ENCODE measurements at places on chromosomes 1 and 21. TPM values are rescaled to one million over a fixed set of nuclear protein-coding genes. Genes with fewer than 3 reads are reported as not detected.

The C8B gene
- not detected for total RNA-seq

The PRKCZ gene
- 96.8 TPM for total RNA-seq

The ARHGEF19 gene
- 4.7 TPM for total RNA-seq

The SPRR1A gene
- total RNA-seq = not detected

The TMEM52 gene
- 5.3 TPM for total RNA-seq

The CDA gene
- total RNA-seq = not detected

The RGS4 gene
- 1.9 TPM for total RNA-seq

The PTAFR gene
- total RNA-seq = 0.27 TPM

The PLA2G2D gene
- total RNA-seq = not detected

The NRIP1 gene
- 56.4 TPM for total RNA-seq

The CD53 gene
- total RNA-seq = not detected

The ACTRT2 gene
- not detected for total RNA-seq

The ZSWIM5 gene
- 3.3 TPM for total RNA-seq

The PROX1 gene
- total RNA-seq = not detected

The OR2M4 gene
- total RNA-seq = not detected

The OR2T2 gene
- total RNA-seq = not detected

The PTPRU gene
- total RNA-seq = 35.5 TPM

The ILDR2 gene
- 0.86 TPM for total RNA-seq

The GBP7 gene
- not detected for total RNA-seq

The SYCP1 gene
- total RNA-seq = not detected

The CD1C gene
- not detected for total RNA-seq

The RUNX3 gene
- total RNA-seq = not detected

The ZYG11A gene
- total RNA-seq = 8.6 TPM

The LCE3A gene
- not detected for total RNA-seq

The CSMD2 gene
- not detected for total RNA-seq

The HNRNPU gene
- total RNA-seq = 172 TPM

The SPRR2E gene
- not detected for total RNA-seq

The S100A5 gene
- total RNA-seq = 1.5 TPM

The LYSMD1 gene
- 8.9 TPM for total RNA-seq

The PKN2 gene
- total RNA-seq = 26.5 TPM

The ST6GALNAC3 gene
- total RNA-seq = not detected

The DCDC2B gene
- not detected for total RNA-seq

The C4BPA gene
- total RNA-seq = not detected

The BMP8A gene
- total RNA-seq = not detected

The ZNHIT6 gene
- 4.4 TPM for total RNA-seq

The SLAMF6 gene
- not detected for total RNA-seq

The OLFML3 gene
- total RNA-seq = 0.49 TPM

The VWA5B1 gene
- not detected for total RNA-seq

The NFASC gene
- not detected for total RNA-seq
